ENCODE measurements at places on chromosomes 1 and 21. TPM values are rescaled to one million over a fixed set of nuclear protein-coding genes. Genes with fewer than 3 reads are reported as not detected.

GRCh38 chr21:26836528-26836927 is 8.7 kb downstream of the ADAMTS1 start:
- no peak for DNase-seq

DNA sequence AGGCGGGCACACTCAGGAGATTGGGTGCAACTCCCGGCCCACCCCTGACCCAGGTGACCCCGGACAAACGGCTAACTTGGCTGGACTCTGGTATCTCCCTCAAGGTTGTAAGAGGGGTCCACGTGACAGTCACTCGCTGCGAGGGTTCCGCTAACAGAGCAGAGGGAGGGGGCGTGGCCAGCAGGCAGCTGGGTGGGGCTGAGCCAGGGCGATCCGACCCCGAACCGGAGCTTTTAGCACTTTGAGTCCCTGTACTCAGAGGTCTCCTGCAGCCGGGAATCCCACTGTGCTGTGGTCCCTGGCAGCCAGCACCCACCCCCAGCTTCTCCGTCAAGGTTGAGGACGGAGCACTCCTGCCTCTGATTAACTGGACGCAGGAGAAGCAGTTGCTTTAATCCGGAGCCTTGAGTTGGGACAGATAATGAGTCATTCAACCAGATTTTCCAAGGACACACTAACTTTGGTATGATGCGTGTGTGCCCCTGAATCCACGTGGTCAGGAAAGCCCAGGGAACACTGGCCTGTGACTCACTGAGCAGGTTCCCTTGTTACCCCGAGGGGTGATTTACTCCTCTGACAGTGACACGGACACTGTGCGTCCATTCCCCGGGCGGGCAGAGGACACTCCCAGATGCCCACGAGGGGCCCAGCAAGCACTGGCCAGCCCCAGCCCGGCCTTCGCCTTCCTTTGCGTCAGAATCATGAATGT is 16.8 kb downstream of the TRPM2 start:
- DNase-seq: no peak

DNA sequence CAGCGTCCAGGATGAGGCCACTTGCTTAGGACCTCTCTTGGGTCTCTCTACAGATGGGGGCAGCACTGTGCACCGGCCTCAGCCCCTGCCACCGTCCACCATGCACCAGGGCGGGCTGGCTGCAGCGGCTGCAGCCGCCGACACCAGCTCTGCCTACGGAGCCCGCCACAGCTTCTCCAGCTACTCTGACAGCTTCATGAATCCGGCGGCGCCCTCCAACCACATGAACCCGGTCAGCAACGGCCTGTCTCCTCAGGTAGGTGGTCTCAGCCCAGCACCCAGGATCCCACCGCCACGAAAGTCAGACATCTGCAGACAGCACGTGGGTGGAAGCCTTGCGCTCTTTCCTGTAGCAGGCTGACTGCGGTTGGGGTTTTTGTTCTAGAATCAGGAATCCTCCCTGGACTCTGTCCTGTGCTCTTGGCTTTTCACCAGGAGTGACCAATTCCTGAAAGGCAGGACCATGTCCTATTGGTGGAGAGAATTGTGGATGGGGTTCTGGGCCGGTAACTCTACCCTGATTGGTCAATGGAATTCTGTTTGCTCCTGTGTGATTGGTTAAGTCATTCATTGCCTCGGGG is 72.5 kb downstream of the PAX7 start:
- DNase-seq: no peak

DNA sequence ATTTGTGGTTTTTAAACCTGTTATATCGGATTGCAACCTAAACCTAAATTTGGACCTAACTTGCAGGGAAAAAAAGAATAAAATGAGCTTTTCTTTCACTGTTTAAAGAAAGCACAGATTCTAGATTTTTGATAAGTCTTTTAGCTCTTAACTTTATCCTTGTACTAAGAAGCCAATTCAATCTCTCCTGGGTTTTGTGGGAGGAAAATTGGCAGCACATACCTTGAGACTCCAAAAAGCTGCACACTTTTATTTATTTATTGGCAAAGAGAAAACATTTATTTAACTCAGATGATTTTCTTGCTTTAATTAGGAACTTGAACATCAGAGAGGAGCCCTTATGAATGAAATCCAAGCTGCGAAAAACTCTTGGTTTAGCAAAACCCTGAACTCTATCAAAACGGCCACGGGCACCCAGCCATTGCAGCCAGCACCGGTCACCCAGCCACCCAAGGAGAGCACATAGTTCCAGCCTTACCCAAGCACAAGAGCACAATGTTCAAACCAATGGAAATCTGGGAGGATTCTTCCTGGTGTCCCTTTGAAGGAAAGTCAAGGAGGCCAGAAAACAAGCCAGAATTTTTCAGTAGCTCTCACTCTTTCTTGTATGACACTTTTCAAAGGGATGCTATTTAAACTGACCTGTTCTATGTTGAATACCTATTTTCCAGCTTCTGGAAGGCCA is 10.1 kb upstream of the CACYBP start:
- DNase-seq: peak; percentile 44

DNA sequence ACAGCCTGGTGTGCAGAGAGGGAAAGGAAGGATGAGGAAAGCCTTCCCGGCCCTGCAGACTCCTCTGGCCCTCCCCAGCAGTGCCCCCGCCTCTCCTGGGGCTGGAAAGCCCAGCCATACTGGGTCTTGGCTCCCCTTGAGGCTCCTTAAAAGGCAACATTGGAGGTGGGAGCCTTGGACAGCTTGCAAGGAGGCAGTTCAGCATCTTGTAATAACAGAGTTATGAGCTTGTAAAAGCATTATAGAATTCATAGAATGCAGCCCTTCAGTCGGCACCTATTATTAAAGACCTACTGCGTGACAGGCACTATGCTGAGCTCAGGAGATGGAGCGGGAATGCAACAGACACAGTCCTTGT is 4.2 kb downstream of the TINAGL1 start:
- no peak for DNase-seq

DNA sequence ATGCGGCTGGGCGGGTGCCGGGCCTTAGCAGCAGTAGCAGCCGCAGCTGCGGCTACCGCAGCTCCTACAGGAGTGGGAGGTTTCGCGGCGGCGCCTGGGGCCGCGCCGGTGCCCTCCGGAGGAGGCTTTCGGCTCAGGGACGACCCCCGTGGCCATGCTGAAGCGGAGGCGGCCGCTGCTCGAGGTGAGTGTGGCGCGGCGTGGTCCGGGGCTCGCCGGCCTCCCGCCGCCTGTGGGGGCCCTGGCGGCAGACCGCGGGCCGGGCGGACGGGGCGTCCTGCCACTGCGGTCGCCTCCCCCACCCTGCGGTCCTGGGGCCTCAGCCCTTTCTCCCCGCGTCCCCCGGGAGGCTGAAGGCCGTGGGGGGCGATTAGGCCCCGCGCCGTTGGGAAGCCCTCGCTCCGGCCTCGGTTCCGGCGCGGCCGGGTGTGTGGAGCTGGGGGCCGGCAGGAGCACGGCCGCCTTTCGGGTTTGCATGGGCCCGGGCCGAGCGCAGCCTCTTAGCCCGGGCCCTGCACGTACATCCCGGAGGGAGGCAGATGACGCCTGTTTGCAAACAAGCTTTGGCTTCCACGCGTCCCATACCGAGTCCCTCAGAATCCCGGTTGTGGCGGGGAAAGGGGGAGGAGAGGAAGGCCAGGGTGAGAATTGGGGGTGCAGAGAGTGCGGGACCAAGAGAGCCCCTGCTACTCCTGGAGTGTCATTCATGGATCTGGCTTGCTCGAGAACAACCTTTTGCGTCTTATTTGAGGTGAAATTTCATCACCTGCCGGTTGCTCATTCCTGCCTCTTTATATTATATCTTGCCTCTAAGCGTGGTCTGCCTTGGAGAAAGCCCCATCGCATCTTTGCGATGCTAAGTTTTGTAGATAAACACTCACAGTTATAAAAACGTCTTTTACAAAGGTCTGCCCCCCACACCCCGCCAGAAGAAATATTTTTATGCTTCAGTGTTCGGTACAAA is 613 bp downstream of the ZFYVE9 start:
- peak; percentile 66 for DNase-seq

GRCh38 chr1:182724215-182724614 is 39.8 kb upstream of the RGS8 start:
- no peak for DNase-seq

DNA sequence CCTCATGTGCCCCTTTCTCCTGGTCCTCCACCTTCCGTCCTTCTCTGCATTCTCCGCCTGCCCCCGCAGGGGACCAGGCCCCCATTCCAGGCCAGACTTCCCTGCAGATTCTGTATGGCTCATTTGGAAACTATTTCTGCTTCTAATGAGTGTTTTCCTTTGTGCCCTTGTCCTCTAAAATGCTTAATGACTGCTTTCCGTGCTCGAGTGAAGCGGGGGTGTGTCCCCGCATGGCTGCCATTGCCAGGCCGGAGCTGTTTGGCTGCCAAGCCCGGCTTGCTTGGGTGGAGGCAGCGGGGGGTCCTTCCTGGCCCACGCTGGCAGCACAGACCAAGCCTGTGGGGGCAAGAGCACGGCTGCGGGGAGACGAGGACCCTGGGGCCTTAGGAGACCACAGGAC is 299.3 kb upstream of the VAMP3 start:
- DNase-seq: no peak

- no peak for DNase-seq
These were observed 129.8 kb downstream of the S1PR1 start for GRCh38 chr1:101366513-101367215.

DNA sequence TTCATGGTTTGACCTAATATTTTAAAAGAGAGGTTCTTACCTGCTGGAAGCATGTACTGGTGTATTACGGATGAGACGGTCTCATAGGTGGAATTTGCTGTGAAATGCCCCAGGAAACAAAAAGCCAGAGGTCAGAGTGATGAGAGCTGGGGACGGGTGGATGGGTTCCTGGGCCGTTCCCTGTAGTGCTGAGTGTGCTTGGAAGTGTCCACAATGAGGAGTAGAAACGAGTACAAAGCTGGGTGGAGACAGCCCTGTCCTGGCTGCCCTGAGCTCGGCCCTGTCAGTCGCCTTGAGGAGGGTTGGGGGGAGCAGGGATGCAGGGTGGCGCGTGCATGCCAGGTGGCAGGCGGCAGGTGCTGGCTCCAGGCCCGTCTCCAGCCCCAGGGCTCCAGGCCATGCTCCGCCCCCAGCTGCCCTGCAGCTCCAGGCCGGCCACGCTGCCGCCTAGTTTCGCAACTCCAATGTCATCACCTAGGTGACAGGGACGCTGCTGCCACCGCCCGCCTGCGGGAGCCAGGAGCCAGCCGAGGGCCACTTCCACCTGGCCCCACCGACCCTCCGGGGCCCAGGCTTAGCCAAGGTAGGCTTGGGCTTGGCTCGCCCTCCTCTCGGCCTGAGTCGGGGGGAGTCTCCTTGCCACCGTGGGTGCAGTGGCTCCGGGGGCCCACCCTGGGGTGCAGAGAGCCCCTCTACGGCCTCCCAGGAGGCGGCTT is 16.4 kb downstream of the TP73 start:
- peak; percentile 92 for DNase-seq

DNA sequence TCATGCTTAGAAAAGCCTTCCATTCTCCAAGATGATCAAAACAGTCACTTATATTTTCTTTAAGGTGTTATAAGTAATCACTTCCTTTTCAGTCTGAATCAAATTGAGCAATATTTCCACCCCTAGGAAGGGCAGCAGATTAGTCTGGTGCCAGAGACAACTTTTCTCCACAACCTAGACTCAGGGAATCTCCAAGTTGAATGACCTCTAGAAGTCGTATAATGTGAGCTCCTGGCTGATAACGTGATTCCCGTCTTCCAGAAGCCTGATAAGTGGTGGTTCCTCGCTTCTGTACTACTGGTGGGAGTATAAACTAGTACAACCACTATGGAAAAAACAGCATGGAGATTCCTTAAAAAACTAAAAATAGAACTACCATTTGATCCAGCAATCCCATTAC is 178.4 kb upstream of the UBE2U start:
- no peak for DNase-seq

DNA sequence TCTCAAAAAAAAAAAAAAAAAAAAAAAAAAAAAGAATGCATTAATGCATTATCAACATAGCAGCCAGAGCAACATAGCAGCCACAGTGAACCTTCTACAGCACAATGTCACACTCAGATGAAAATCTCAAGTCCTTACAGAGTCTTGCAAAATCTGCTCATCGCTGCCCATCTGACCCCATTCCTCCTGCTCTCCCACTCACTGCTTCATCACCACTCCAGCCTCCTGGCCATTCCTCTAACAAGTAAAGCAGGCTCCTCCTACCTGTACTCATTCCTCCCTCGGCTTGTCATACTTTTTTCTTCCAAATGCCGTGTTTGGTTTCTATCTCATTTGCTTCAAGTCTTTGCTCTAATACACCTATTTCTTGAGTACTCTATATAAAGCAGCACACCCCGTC is 29.5 kb downstream of the BRINP2 start:
- no peak for DNase-seq

- peak; percentile 63 for DNase-seq
These were observed 45.7 kb downstream of the ACOT7 start for GRCh38 chr1:6347641-6348487.

DNA sequence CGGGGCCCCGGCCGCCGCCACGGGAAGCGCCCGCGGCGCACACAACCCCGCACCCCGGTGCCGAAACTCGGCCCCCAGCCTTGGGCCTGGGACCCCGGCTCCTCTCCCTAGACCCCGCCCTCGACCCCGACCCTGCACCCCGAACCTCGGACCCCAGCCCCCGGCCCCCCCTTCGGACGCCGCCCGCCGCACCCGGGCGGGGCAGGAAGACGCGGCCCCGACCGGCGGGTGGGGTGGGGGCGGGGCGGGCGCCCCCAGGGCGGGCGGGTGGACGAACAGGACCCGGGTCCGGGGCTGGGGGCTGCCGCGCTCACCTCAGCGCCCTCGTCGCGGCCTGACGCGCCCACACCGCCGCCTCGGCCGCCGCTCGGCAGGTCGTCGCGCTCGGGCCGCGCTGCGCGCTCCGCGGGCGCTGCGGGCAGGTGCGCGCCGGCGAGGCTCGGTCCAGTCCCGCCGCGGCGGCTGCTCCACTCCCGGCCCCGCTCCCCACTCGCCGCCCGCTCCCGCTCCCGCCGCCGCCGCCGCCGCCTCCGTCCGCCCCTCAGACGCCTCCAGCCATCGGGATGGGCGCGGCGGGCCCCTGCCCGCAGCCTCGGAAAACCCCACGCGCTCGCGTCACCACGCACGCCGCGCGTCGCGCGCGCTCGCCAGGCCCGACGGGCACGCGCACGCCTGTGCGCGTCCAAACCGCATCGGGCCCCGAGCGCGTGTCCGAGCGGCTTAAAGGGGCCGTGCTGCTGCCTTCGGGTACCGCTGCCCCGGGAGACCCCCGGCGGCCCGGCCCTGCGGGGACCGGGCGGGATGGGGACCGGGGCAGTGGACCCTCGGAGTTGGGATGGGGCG is at the start of gene GNB1:
Gene GNB1, minus strand, starts transcription at position 582 of the 843 bp plus-strand sequence. CDS start 65,634 bp downstream, outside the sequence.
- DNase-seq: peak; percentile 95

- no peak for DNase-seq
These were observed 96.4 kb downstream of the PKN2 start for GRCh38 chr1:88780485-88780884.

- DNase-seq: no peak
These were observed 129.6 kb downstream of the DPYD start for GRCh38 chr1:97791251-97791650.

Gene AMY1B
- not detected for total RNA-seq

Gene GBP1
- total RNA-seq: 6.1 TPM

Gene ADAM15
- 84.2 TPM for total RNA-seq

Gene FCER1A
- total RNA-seq: 2.0 TPM

Gene FOXD3
- 0.32 TPM for total RNA-seq

Gene DENND2C
- 4.2 TPM for total RNA-seq

Gene KIF17
- total RNA-seq: 3.5 TPM
